Activated T-helper 2 cell treated with anti-CD3 and anti-CD28 coated beads, Interferon-gamma antibody, Interleukin-2, Interleukin-4, amounts not matched to agents 10 μg/mL and 5 μg/mL and 100 μg/mL, durations not matched to agents 14 hours and 24 hours and 36 hours (primary cell): ENCODE measurements at places on chromosomes 11 and 22. TPM values are rescaled to one million over a fixed set of nuclear protein-coding genes. Genes with fewer than 3 reads are reported as not detected.

Gene C1QTNF5
- total RNA-seq = not detected in 2 replicates

Gene GP1BB
- not detected in 2 replicates for total RNA-seq

Gene TRIM49
- not detected in 2 replicates for total RNA-seq

Gene ACER3
- total RNA-seq = 15.4 and 15.6 TPM in 2 replicates

Gene TPBGL
- 0.25 and 0.32 TPM in 2 replicates for total RNA-seq

Gene SCGB2A2
- not detected in 2 replicates for total RNA-seq

Gene PGA3
- total RNA-seq = not detected in 2 replicates

Gene NPTXR
- total RNA-seq = 1.4 and 1.7 TPM in 2 replicates

Gene TEX54
- 1.2 TPM in 1 of 2 replicates, not detected in the other for total RNA-seq

Gene BAIAP2L2
- total RNA-seq = 0.09 and 0.34 TPM in 2 replicates

Gene USP28
- total RNA-seq = 34.8 and 38.4 TPM in 2 replicates

Gene FDX1
- 13.0 and 13.1 TPM in 2 replicates for total RNA-seq

Gene HSPB2
- not detected in 2 replicates for total RNA-seq

Gene LINC01488
- not detected in 2 replicates for total RNA-seq

Gene CARD16
- total RNA-seq = 5.2 and 5.8 TPM in 2 replicates

Gene HTR3A
- total RNA-seq = not detected in 2 replicates

Gene ACP2
- total RNA-seq = 23.2 and 24.5 TPM in 2 replicates

Gene HMOX1
- total RNA-seq = 1.0 and 1.3 TPM in 2 replicates

Gene PDE3B
- 58.8 and 62.1 TPM in 2 replicates for total RNA-seq

Gene FANCF
- total RNA-seq = 17.8 and 18.2 TPM in 2 replicates

Gene RRM1
- 142 and 146 TPM in 2 replicates for total RNA-seq

Gene ACR
- total RNA-seq = not detected in 2 replicates

Gene TH
- total RNA-seq = not detected in 2 replicates

Gene GAL3ST1
- not detected in 2 replicates for total RNA-seq

Gene SCARF2
- total RNA-seq = 0.55 and 0.62 TPM in 2 replicates

Gene OR52N4
- total RNA-seq = not detected in 2 replicates

Gene VPREB1
- total RNA-seq = not detected in 2 replicates

Gene CDON
- 3.2 and 3.5 TPM in 2 replicates for total RNA-seq

Gene FAT3
- under 0.01 and 0.02 TPM in 2 replicates for total RNA-seq

Gene PATE4
- total RNA-seq = not detected in 2 replicates

Gene OR5P2
- total RNA-seq = not detected in 2 replicates

Gene RAPSN
- 0.18 and 1.3 TPM in 2 replicates for total RNA-seq
